ENCODE measurements at places on chromosomes 3 and 15. TPM values are rescaled to one million over a fixed set of nuclear protein-coding genes. Genes with fewer than 3 reads are reported as not detected.

GRCh38 chr3:139123377-139124095 lies 78.8 kb upstream of the PRR23C start:
- DNase-seq: no peak

DNA sequence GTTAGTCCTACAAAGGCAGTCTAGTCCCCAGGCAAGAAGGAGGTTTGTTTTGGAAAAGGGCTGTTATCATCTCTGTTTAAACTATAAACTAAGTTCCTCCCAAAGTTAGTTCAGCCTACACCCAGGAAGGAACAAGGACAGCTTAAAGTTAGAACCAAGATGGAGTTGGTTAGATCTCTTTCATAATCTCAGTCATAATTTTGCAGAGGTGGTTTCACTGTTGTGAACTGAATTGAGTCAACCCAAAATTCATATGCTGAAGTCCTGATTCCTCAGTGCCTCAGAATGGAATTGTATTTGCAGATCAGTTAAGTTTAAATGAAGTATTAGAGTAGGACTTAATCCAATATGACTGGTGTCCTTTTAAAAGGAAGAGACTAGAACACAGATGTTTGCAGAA lies 101.0 kb upstream of the C3orf80 start:
- DNase-seq: no peak

Gene SH2D7
- polyA plus RNA-seq: not detected

Gene CPB1
- polyA plus RNA-seq: not detected

DNA sequence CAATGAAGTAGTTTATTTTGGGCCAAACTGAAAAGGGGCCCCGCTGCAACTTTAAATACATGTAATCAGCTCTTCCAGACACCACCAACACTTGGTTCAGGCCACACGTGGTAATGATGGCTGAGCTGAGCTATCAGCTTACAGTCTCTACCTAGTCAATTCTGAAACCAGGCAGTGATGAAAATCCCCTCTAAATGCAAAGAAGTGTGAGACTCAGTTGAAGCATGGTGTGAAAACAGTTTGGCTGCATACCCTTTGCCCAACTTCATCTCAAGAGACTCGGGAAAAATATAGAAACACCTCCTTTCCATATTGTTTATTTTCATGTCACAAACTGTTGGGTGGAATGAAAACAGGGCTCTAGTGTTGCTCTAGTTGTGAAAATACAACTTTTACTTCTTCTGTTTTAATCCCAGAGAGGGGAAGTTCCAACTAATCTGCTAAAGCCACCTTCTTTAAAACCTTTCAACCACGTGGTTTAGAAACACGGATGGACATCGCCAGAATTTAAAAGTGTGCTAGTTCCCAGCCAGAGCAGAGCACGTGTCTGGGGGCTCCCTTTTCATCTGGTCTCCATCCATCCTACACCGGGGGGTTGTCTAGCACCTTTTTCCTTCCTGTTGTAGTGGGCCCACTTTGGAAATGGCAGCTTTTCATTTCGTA lies 229.1 kb downstream of the EPHB1 start:
- DNase-seq: no peak

- no peak for DNase-seq
Observed at GRCh38 chr3:23816721-23817120, 11.0 kb downstream of the UBE2E1 start.

DNA sequence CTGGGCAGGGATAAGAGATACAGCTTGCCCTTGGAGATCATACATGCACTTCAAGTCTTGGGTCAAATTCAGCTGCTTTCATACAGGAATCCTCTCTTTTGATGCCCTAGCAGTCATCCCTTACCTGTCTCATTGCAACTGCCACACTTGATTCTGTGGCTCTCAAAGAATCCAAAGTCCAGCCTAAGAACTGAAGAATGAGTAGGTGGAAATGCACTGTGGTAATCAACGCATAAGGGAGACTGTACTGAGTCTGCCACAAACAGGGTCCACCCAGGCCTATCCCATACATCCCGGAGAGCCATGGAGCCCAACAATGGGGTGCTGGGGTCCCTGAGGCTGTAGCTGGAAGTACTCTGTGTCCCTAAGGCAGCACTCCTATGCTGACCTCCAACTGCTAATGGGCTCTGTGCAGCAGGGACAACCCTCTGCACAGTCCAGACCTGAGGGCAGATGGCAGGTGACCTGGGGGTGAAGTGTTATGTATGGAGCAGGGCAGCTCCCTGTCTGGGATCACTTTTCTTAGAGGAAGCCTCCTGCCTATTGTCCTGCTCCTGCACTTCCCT lies 1.7 kb upstream of the VPS18 start:
- no peak for DNase-seq

- DNase-seq: no peak
Observed at GRCh38 chr3:127092776-127093175, 100.2 kb upstream of the PRR23E start.

DNA sequence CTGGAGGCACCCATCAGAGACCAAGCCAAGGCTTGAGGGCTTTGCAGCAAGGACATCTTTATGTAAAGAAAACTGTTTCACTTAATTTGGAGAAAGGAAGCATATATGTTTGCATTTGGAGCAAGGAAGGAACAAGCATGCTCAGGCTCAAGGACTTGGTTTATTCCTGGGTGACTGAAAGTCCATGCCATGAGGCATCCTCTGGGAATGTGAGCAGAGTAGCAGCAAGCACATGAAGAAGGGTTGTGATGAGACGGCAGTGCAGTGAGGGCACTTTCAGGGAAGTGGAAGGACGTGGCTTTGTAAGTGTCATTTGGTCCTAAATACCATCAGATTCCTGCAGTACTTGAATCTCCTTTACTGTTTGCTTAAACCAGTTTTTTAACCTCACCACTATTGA lies 26.8 kb downstream of the POLG start:
- no peak for DNase-seq

Gene AHSG
- polyA plus RNA-seq: not detected

Gene DUOXA2
- not detected for polyA plus RNA-seq

- peak; percentile 26 for DNase-seq
Observed at GRCh38 chr3:19885468-19885867, 48.5 kb downstream of the EFHB start.

GRCh38 chr3:48568476-48568875 lies 4.9 kb upstream of the UCN2 start:
- DNase-seq: no peak

DNA sequence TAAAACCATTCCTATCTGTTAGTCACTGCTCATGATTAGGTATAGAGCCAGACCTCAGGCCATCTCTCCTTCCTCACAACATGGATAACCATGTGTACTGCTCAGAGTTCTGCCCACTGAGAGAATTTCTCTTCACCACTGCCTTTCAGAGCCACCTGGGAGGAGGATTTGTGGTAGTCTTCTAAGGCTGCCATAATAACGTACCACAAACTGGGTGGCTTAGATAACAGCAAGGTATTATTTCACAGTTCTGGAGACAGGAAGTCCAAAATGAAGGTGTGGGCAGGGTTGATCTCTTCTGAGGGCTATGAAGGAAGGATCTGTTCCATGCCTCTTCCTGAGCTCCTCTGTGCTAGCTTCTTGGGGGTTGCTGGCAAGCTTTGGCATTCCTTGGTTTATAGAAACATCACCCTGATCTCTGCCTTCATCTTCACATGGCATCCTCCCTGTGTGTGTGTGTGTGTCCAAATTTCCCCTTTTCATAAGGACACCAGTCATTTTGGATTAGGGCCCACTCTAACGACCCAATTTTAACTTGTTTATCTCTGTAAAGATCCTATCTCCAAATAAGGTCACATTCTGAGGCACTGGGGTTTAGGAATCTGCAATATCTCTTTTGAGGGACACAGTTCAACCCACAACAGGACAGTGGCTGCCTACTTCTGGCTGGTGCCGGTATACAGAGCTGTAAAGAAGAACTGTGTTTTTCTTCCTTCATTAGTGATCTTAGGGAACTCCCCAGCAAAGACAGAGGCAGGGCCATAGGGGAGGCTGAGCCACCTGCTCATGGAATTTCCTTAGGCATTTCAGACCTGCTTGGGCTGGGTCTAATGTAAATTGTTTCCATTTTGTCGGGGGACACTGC lies 42.1 kb upstream of the NOX5 start:
- no peak for DNase-seq

Gene CCR2
- polyA plus RNA-seq: not detected
